ENCODE measurements at places on chromosomes 12 and 14.

- no peak for DNase-seq
- H3K4me3 ChIP-seq = no peak overlapping the region
- H3K4me1 ChIP-seq = no peaks in the 10 kb centered on the region
- H3K27me3 ChIP-seq = no peaks in the 10 kb centered on the region
- H3K27ac ChIP-seq = no peak overlapping the region
These were observed 39.7 kb upstream of the VCPKMT start for GRCh38 chr14:50156111-50156510.

GRCh38 chr12:123077298-123078119 is 73.4 kb downstream of the PITPNM2 start:
- H3K27ac ChIP-seq = no peak overlapping the region
- no peaks in the 10 kb centered on the region for H3K27me3 ChIP-seq
- H3K4me3 ChIP-seq = no peak overlapping the region
- DNase-seq = no peak

DNA sequence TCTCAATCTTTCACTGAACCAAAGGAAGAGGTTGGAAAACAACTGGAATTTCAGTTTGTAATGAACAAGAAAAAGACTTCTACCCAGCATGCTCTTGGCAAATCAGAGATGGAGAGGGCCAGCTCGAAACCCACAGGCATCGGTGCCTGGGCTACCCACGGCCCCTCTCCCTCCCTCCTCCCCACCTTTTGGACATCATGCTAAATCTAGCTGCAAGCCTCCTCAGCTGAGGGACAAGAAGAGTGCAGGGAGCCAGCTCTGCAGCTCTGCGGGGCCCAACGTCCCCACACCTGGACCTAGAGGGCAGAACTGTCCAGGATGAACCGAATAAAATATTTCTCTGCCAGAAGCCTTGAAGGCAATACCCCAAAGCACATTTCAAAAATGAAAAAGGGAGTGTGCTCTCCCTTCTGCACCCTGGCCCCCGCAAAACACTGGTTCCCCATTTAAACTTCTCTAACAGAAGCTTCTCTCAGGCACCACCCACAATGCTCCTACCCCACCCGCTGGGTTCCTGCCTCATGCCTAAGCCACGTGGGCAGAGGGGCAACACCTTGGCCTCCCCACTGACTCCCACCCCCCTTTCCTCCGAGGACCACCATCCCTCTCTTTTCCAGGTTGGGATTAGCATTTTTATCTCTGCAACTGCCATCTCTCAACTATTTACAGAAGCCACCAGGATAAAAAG is 8.2 kb downstream of the CAMKK2 start:
- H3K4me1 ChIP-seq = no peaks in the 10 kb centered on the region
- no peaks in the 10 kb centered on the region for H3K36me3 ChIP-seq
- H3K27ac ChIP-seq = no peak overlapping the region

DNA sequence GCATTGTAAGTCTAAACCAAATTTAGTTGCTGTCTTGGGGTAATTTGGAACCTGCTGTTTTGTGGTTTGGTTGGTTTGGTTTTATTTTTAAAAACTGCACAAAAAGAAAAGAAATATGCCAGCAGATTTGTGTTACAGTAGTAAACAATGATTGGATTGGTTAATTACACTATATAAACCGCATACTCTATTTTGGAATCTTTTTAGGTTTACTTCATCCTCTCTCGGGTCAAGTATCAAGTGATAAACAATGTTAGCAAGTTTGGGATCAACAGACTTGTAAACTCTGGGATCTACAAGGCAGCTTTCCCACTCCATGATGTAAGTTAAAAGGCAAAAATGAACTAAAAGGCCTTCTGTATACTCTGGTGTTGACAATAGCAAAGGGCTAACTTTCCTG is 132.4 kb downstream of the ANO6 start:
- H3K4me1 ChIP-seq = no peaks in the 10 kb centered on the region
- DNase-seq = no peak

All from pancreas (tissue), 10 donors.